ENCODE measurements at places on chromosomes 4 and X.

GRCh38 chr4:141101511-141101910 lies 31.8 kb downstream of the RNF150 start:
- DNase-seq = no peak

GRCh38 chrX:45824471-45824870 lies 623.8 kb upstream of the DIPK2B start:
- DNase-seq = peak; percentile 40

DNA sequence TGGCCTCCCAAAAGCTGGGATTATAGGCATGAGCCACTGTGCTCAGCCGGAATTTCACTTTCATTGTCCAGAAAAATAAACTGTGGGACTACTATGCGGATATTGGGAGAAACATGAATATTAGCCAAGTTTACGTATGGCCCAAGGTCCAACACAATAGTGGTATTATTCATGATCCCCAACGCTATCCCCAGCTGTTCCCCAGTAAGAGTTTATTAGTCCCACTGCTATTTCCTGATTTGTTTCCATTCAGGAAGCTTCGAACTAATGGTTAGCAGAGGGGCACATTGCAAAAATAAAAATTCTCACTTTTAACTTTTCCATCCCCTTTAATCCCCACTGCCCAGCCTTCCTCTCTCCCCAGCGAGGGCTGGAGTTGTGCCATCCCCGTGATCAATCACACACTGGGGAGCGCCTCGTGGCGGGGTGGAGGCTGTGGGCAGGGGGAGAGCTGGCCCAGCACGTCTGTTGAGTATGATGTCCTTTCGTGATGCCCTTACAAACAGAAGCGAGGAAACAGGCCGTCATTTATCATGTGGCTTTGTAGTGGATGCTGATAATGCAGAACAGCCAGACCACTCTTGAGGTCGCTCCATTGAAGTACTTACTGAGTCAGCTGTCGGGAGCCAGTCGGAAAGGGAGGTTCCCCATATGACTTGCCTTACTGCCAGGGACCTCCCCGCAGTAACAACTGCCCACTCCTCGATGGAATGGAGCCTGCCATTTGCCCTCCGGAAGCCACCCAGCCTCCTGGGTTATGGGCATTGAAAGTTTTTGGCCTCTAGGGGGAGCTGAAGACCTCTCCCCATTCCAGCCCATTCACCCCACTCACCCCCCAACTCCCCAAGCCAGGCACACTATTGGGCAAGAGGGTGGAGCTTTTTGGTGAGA lies 117.0 kb downstream of the KDR start:
- peak; percentile 22 for DNase-seq

DNA sequence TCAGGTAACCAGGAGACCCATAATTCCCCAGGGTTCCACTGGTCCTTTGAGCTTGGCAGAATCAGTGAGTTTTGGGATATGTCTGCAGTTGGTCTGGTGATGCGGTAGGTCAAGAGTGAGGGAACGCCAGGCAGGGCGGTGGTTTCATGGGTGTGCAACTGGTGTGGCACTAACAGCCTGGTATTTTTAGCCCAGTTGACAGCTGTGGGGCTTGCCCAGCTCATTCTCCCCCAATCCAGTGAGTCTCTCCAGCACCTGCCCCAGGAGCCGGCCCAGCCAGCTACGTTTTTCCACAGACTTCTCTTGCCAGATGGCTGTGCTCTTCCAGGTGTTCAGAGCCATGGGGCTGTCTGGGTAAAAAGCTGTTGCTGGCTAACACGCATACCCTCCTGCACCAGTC lies 1019.9 kb downstream of the CCSER1 start:
- no peak for DNase-seq

Data from NB4 (cell line).